ENCODE measurements at places on chromosomes 12 and 14.

- no peak for DNase-seq
Observed at GRCh38 chr12:56714431-56714929, 10.6 kb downstream of the NACA start.

- no peak for DNase-seq
Observed at GRCh38 chr12:97425802-97426491, 36.7 kb upstream of the RMST start.

- DNase-seq = no peak
Observed at GRCh38 chr12:125684968-125685790, 619.9 kb downstream of the AACS start.

DNA sequence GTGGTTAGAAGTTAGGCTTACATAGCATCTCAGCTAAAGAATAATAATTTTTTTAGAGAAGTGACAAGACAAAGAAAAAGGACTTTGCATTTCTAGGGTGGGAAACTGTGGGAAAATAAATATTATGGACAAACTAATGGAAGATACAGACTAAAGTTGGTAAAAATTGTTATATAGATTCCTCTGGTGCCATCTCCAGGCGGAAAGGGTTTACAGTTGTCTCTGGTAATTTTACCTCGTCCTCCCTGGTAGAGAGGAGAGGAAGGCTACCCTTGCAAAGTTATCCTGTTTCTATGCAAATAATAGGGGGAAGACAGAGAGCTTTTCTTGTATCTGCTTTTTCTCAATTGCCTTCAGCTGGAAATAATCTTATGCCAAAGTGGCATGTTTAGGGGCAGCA, 5.2 kb downstream of the OR11G2 start:
- no peak for DNase-seq

DNA sequence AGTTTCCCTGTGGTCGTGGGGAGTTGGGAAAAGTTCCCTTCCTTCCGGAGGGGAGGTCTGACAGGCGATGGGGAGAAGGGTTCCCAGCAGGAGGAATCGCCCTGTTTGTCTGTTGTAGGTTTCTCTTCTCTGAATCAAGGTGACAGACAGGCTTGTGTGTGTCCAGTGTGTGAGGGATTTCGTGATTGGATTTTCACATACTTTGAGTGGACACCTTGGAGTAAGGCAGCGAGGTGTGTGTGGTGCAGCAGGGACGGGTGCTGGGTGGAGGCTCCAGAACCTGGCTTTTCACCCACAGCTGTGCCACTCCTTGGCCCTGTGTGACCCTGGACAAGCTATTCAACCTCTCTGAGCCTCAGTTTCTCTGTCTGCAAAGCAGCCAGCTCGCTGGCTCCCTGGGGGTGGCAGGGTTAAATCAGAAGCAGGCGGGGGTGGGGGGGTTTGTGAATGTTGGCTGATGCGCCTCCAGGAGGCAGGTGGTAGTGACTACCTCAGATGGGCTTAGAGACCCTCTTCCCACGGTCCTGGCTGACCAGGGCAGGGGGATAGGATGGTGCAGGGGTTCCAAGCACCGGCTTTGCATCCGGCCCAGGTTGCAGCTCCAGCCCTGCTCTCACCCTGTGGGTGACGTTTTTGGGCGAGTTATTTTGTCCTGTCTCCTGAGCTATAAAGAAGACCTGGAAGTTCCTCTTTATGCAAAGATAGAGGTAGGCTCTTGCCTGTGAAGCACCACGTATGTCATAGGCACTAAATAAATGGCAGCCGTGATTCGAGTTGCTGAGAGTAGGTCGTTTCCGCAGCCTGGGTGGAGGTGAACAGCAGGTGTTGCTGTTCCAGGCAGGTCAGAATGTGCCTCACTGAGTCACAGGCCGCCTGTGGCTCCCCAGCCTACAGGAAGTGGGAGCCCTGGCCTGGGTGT, 679 bp downstream of the BDKRB2 start:
- DNase-seq = no peak

GRCh38 chr12:99138393-99138792, 493.3 kb downstream of the APAF1 start:
- no peak for DNase-seq

DNA sequence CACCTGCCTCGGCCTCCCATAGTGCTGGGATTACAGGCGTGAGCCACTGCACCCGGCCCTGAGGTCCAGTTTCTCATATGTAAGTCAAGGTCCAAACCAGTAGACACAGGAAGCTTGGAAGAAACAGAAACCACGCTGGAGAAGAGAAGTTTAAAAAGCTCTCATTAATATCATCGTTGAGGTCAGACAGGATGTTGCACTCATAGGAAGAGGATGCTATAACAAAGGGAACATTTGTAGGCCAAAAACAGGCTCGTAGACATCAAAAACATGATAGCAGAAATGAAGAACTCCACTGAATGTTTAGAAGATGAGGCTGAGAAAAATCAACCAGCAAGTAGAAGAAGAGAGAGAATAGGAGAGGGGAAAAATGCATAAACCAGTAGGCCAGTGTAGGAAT, 46.8 kb downstream of the ACACB start:
- no peak for DNase-seq

- no peak for DNase-seq
Observed at GRCh38 chr14:100914597-100915021, 11.1 kb upstream of the RTL1 start.

- no peak for DNase-seq
Observed at GRCh38 chr14:28323366-28323765, 443.2 kb upstream of the FOXG1 start.

- peak; percentile 94 for DNase-seq
Observed at GRCh38 chr12:115574826-115575225, 702.7 kb downstream of the MED13L start.

DNA sequence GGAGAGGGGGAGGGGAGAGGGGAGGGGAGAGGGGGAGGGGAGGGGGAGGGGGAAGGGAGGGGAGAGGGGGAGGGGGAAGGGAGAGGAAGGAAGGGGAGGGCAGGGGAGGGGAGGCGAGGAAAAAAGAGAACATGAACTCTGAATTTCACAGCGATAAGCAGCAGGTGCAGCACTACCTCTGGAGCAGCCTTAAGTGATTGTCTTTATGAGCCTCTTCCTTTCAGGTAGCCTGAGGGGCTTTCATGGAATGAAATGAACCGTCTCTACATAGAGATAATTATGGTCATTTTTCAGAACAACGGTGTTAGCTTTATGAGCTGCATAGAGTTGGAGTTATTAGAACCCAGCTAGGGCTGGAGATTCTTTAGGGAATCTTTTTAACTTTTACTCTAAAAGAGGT, 18.1 kb upstream of the PTCSC3 start:
- peak; percentile 87 for DNase-seq

DNA sequence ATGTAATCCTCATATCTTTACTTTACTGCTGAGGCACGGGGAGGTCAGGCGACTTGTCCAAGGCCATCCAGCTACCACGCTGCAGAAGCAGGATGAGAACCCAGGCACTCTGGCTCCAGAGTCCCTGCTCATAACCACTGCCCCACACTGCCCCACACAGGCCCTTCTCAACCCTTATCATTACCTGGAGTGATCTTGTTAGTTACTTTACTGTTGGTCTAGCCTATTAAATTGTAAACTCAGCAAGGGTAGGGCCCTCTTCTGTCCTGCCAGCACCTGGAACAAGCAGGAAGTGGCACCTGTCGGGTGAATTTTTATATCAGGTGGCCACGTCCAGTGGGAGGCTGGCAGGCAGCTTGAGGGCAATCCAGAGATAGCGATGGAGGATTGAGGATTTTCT, 12.2 kb downstream of the FAIM2 start:
- DNase-seq = no peak

DNA sequence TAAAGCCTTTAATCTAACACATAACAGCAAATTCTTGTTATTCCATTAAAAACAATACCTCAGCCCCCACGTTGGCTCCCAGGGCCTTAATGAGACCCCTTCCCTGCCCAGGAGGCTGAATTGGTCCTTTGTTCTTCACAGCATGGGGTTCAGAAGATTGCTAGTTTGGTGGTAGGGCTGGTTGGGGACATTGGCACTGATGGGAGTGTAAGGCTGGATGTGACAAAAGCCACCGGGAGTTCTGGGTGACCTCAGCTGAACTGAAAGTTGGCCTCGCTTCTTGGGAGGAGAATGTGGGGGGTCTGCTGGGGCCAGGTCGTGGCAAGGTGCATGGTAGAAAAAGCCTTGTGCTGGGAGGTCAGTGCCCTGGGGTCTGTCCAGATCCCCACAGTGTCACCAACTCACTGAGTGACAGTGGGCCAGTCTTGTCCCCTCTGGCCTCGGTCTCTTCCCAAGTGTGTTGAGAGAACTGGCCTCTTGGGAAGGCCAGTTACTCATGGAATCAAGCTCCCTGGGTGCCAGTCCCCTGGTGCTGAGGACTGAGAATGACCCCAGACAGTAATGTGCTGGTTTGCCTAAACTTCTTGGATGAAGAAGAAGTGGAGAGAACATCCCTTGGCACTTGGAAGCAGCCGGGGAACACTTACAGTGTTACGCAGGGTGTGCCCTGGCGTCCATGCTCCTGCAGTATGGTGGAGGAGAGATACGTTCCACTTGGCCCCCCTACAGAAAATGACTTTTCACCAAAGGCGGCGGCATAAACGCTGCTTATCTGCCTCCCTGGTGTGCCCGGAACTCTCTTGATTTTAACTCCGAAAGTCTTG, 283.7 kb upstream of the RTL1 start:
- no peak for DNase-seq

- peak; percentile 15 for DNase-seq
Observed at GRCh38 chr12:4809013-4809448, 88.8 kb downstream of the GALNT8 start.

DNA sequence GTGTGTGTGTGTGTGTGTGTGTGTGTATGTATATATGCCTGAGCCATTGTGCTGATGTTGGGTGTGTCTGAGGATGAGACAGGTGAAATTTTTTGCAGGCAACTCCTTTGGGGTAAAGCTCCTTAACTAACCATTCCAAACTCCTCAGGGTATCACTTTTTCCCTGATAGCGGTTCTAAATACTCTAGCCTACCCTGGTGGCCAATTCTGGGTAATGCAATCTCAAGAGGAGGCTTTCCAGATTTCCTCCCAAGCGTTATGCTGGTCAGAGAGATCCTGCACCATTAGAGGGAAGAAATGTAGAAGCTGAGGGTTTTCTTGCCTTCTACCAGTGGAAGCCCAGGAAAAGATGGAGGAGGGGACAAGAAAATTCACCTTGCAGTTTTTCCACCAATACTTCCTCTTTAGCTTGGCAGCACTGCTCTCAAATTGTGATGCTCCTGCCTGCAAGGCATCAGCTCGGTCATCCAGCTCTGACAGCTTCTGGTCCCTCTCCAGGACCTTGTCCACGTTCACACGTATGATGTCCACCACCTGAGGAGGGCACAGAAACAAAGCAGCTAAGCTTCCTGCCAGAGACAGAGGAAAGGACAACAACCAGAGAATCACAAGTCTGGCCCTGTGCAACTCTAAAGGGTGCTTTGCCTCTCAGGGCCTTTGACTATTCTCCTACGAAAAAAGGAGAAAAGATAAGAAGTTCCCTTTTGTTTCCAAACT, 4.9 kb downstream of the VAMP1 start:
- peak; percentile 41 for DNase-seq

- no peak for DNase-seq
Observed at GRCh38 chr14:94621358-94622134, 9.4 kb downstream of the SERPINA3 start.

DNA sequence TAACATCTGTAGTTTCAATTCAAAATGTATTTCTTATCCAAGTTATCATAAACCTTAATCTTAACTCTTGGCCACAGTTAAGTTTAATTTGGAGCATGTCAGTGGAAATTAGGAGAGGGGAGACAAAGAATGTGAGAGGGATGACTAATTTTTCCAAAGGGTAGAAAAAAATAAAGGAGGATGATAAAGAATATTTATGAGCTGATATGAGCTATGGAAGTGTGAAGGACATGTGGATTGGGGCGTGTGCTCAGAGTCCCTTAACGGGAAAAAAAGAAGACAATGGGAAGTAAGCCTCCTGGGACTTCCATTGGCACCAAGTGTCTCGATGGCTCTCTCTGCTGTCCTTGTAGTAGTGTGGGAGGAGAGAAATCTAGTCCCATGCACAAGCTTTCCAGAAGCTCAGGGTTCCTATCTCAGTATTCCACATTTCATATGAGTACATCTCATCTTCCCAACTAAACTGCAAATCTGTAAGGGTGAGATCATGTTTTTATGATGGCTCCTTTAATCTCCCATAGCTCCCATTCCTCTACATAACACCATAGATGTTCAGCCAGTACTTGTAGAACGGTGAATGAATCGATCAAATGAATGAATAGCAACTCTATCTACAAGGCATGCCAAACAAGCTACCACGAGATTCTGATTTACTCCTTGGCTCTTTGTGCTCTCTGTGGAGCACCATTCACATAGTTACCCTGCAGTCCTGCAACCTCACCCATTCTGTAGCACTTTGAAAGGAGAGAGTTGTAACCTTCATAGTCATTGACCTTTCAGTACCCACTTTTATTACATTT, 27.4 kb downstream of the BCL2L14 start:
- no peak for DNase-seq

- DNase-seq = peak; percentile 71
Observed at GRCh38 chr14:105212541-105213300, 31.6 kb upstream of the NUDT14 start.

GRCh38 chr14:85752175-85752574, 222.2 kb downstream of the FLRT2 start:
- no peak for DNase-seq

DNA sequence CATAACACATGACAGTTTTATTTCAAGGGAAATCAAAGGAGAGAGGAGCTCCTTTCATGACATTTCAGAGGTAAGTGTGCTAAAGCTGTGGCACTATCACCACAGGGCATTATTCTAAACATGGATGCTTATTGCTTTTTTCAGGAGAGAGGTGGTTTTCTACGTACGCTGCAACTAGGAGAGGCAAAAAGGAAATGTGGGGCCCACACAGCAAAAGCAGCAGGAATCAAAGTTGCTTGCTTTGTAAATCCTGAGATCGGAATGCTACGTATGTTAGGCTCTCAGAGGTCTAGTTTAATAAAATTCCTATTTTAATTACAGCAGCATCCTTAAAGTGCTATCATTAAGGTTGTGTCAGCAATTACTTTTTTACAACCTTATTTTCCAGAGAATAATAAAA, 55.0 kb upstream of the GRIP1 start:
- DNase-seq = no peak

DNA sequence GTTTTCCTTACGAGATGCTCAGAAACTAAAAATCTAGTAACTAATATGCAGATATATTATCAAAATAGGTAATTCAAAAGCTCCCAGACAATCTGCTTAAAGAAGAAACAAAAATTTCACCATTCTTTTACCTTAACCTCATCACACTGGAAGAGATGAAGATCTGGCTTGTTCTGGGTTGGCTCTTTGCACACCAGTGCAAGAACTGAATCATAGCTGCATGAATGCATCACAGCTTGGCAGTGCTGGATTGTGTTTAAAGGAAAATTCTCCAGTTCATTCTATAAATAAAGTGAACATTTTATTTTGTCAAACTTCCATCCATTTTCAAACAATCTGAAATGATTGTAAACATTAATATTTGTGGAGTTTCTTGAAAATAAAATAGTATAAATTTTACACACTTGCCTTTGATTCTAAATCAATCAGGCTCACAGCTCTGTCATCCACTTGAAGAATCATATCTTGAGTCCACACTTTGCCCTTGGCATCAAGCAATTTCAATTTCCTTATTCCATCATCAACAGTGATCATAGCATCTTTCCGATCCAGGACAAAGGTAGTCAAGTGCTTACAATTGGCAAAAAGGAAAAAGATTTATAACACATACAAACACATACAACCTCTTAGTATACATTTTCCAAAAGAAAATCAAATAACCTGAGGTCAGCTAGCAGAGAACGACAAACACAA, 119.8 kb downstream of the EPS8 start:
- DNase-seq = no peak

Measured in DMS79 treated with DMSO at 0.1 percent for 48 hours (cell line).